ENCODE measurements at places on chromosomes 13 and 19. TPM values are rescaled to one million over a fixed set of nuclear protein-coding genes. Genes with fewer than 3 reads are reported as not detected.

The TTYH1 gene
- total RNA-seq = 99.3 TPM

The SIGLEC12 gene
- not detected for total RNA-seq

The IQCN gene
- 3.1 TPM for total RNA-seq

The RASIP1 gene
- 11.4 TPM for total RNA-seq

The UGGT2 gene
- 87.5 TPM for total RNA-seq

The CAPN12 gene
- 0.38 TPM for total RNA-seq

The VSTM1 gene
- total RNA-seq = not detected

All from camera-type eye (tissue), 1 donor.